ENCODE measurements at places on chromosomes 7 and 10. TPM values are rescaled to one million over a fixed set of nuclear protein-coding genes. Genes with fewer than 3 reads are reported as not detected.
A peak's percentile ranks its signal among the peaks of the same experiment; 100 is the strongest.

DNA sequence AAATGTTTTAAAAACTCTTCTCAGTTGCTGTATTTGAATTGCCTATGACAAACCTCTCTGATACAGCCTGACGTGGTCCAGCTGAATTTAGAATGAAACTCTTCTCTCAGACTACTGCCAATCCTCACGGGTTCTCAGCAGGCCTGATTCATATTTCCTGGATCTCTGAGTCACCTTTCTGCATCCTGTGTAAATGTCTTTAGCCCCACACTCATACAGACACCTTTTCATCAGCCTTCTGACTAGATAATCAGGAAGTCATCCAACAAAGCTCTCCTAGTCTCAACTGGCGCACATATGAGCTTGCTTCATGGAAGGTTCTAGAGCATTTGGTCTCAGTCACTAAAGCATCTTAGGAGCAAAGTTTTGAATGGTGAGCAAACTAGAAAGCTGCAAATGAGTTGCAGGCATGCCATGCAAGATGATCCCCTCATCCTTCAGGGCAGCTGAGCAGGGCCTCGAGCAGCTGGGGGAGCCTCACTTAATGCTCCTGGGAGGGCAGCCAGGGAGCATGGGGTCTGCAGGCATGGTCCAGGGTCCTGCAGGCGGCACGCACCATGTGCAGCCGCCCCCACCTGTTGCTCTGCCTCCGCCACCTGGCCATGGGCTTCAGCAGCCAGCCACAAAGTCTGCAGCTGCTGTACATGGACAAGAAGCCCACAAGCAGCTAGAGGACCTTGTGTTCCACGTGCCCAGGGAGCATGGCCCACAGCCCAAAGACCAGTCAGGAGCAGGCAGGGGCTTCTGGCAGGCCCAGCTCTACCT is 182.8 kb downstream of the ARHGAP12 start:
- DNase-seq: peak; percentile 94

DNA sequence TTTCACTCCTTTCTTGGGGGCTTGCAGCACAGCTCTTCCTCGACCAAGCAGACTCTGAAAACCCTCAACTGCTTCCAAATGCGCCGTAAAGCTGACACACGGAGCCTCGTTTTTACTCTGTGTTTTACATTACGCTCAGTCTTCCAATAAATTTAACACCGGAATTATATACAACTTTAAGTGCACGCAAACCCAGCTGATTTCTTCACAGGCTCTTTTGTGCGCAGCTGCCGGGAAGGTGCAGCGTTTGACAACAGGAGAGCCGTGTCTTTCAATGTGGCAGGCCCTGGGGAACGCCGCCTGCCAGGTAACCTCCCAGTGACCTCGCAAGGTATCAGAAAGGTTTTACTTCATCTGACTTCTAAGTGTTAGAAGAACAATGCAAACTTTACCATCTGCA is 35.0 kb downstream of the GFRA1 start:
- DNase-seq: no peak

DNA sequence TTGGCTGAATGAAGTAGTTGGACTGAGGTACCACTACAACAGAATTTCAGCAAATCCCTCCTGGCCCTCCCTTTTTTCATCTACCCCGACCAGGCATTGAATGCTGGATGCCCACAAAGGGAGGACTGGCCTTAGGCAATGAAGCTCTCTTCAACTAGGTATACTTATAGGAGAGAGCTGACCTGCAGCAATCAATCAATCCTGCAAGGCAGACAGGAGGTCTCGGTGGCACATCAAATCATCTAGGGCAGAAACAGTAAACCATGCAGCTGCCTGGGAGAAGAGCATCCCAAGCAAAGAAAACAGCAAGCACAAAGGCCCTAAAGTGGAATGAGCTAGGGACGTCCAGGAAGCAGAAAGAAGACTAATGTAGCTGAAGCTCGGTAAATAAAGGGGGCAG is 2.4 kb upstream of the ABRAXAS2 start:
- DNase-seq: no peak

GRCh38 chr10:86793696-86794095 is 37.3 kb downstream of the BMPR1A start:
- no peak for DNase-seq

DNA sequence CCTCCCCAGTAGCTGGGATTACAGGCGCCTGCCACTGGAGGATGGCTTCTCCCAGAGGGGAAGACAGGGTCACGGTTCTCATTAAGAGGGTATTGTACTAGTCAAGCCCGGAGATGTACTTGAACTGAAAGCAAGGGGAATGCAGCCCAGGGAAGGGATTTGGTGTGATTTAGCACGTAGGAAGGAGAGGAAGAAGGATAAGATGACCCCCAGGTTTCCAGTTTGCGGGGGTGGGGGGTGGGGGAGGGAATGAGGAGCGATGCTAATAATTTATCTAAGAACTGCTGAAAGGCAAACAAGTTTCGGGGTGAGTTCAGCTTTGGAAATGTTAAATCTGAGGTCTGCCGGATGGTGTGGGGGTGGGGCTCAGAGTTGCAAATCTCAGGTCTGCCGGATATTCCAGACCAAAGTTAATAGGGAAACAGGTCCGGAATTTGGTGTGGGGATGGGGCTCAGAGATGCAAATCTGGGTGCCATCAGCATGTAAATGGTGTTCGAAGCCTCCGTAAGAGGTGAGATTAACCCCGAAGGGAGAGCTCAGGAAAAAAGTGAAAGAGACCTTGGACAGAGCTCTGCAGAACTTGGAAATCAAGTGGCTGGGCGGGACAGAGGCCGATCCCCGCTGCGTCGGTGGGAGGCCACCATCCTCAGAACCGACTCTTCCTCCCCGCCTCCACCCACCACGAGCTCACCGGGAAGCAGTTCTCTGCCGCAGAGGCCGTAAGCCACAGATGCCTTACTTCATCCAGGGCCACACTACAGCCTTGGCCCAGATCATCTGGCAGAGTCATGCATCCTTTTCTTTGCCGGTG is 1.6 kb upstream of the SEPHS1 start:
- peak; percentile 72 for DNase-seq

DNA sequence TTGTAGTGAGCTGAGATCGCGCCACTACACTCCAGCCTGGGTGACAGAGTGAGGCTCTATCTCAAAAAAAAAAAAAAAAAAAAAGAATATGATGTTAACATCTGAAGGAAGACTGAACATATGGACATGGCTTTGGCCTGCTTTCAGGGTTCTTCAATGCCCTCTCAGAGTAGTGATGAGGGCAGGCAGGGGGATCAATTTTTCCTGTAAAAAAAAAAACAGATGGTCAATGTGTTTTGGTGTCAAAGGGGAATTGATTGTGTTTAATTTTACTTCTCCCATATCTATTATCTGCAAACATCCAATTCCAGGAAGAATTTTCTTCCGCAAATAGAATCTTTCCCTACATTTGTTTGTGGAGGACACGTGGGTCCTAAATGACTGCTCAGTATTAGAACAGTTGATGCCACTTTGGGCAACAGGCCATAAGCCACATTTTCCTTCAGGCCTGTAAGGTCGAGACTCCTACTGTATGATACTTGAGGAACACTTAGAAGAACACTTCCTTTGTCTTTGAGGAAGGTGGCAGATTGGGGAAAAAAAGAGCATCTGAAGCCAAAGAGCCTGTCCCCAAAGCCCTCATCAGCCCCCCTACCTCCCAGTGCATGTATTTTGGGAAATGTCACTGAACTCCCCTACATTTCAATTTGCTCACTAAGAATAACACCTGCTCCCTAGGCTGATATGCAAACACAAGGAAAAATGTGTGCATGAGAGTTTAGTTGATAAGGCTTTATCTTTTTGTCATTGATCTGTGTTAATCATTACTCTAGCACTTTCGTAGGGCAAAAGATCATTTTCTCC is 28.3 kb downstream of the MGAM2 start:
- no peak for DNase-seq

Gene RGR
- total RNA-seq: not detected

Gene ADARB2
- total RNA-seq: not detected

DNA sequence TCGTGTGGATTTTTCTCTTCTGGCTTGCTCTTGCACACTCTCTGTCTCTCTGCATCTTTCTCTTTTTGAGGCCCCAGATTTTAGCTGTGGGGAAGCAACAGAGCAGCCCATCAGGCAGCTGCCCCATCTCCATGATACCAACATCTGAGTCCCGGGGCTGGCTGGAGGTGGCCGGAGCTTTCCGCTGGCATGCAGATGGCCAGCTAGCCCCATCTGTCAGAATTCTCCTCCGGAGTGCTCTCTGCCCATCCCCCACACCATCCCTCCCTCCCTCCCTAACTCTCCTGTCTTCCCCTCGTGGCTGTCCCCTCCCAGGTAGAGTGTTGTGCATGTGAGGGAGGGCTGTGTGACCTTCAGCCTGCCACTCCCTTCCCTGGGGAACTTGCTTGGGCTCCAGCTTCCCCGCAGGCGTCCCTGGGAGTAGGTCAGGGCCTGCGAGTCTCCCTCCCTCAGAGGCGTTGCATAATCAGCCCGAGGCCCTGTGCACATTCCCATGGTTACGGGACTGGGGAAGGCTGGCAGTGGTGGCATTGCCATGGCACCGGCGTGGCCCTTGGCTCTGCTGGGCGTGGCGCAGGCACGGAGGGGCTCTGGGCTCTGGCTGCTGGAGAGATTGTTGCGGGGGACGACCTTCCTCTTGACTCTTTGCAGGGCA is 24.7 kb downstream of the GHRHR start:
- peak; percentile 82 for DNase-seq

- no peak for DNase-seq
Observed at GRCh38 chr7:77702968-77703472, 6.8 kb downstream of the RSBN1L start.

DNA sequence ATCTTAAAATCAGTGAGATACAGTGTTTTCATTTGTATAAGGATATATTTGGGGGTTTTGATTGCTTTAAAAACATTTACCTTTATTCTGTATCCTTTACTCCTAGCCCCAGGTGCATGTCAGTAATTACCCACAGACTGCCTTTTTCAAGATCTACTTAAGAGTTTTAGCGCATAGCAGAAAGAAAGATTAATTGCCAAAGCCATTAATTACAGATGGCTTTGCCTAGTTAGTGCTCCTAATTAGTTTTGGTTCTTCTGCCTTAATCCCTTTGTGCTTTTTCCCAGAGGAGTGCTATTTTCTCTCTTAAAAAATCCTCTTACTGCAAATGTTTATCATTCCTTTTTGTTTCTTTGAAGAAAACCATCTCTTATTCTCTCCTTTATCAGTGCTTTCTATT is 122.8 kb downstream of the MAPK8 start:
- no peak for DNase-seq

- peak; percentile 86 for DNase-seq
Observed at GRCh38 chr10:3754727-3755439, 30.1 kb downstream of the KLF6 start.

Gene HOXA1
- 6.2 TPM for total RNA-seq

DNA sequence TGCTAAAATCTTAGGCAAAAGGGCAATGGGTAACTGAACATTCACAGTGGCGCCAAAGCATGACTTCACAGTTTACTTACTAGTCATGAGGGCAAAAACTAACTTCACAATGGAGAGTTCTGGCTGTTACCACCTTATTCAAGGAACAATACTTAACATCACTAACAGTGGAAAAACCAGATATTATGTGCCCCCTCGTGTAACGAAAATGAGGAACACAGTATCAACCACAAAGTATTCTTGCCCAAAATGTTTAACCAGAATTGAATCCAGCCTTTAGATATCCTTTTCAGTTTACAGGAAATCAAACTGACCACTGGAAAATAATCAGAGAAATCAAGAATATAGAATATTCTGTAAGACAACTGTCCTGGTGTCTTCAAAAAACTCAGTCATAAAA is 9.5 kb downstream of the C7orf25 start:
- DNase-seq: no peak

GRCh38 chr7:44394636-44395035 is 69.2 kb upstream of the CAMK2B start:
- no peak for DNase-seq

GRCh38 chr10:79137826-79138225 is 69.1 kb downstream of the ZMIZ1 start:
- peak; percentile 79 for DNase-seq

Gene GDI2
- total RNA-seq: 493 TPM

- DNase-seq: peak; percentile 16
Observed at GRCh38 chr7:129089521-129090212, 34.8 kb upstream of the TNPO3 start.

DNA sequence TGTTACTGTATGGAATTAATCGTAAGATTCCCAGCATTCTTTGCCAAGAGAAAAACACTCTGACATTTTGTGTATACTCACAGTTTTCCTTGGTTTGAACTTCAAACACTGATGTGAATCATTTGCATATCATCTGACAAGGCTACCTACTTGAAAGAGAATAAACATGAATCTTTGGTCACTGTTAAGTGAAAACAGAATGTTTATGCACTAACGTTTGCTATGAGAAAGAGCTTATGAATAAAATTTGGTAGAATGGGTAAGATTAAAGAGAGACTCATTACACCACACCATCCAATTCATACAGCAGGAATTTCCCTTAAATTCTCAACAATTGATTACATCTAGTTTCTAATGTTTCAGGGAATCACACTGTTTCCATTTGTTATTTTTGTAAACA is 46.6 kb downstream of the MACC1 start:
- no peak for DNase-seq

DNA sequence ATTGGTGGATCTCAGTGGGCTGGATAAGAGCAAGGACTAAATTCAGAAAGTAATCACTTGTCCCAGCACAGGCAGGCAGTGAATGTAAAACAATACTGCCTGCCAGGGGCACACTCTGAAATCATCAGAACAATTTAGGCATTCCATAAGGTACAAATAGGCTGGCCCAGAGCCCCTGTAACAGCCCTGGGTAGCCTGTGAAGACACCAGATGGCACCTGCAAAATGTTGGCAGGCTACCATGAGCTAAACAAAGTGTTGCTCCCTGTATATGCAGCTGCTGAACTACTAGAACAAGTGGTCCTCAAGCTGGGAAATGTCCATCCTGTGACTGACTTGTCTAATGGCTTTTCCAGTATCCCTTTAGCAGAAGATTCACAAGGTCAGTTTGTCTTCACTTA is 3.0 kb upstream of the PRSS37 start:
- DNase-seq: no peak

DNA sequence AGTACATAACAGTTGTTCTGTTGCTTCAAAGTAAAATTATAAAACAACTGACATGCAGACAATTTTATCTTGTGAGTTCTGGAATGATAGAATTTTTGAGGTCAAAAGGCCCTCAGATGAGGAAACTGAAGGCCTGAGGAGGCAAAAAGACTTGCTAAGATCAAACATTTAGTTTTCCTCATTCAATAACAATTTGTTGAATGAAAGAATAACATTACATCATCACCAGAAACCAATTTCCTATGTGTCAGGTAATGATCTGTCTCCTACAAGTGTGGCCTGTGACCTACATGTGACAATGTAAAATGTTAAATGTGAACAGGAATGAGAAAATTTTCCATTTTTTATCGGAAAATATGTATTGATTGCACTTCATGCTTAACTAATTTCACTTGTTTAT is 16.6 kb upstream of the ASB4 start:
- no peak for DNase-seq

Measured in RPMI7951 (cell line).